Lung (tissue), 17 donors: ENCODE measurements at places on chromosomes 2 and 18. TPM values are rescaled to one million over a fixed set of nuclear protein-coding genes. Genes with fewer than 3 reads are reported as not detected.
A peak's percentile ranks its signal among the peaks of the same experiment; 100 is the strongest.

- H3K4me1 ChIP-seq = peaks cover 5% of the 10 kb centered on the region
- no peak overlapping the region for H3K4me3 ChIP-seq
- peak; percentile 44 for DNase-seq
- no peaks in the 10 kb centered on the region for H3K27me3 ChIP-seq
- H3K27ac ChIP-seq = peak overlapping the region; percentile 51
Observed at GRCh38 chr2:222753251-222753824, 81.9 kb downstream of the MOGAT1 start.

Gene ZNF892
- 2.7 TPM for total RNA-seq

DNA sequence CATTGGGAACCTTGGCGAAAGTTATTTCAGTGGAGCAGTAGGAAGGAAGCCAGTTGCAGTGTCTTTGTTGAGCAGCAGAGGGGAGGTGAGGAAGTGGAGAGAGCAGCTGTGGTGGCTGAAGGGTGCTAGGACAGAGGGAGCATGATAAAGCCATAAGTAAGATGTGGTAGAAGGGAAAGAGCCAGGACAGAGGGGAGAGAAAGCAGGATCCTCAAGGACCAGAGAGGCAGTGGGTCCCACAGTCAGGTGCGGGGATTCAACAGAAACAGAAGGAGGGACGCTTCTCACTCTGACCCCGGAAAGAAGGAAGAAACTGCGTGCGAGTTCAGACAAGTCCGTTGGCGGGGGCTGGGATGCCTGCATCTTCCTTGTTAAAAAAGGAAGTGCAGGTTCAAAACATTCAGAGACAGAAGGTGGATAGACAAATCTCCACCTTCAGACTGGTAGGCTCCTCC, at the start of gene CXCR2:
CXCR2 (plus strand) TSS at position 403 of the 455 bp plus-strand sequence. CDS start 8,774 bp downstream, outside the sequence.
- H3K27me3 ChIP-seq = no peaks in the 10 kb centered on the region
- H3K27ac ChIP-seq = no peak within 1 kb of the TSS
- H3K36me3 ChIP-seq = no peaks in the 10 kb centered on the region
- peak; percentile 74 for DNase-seq

DNA sequence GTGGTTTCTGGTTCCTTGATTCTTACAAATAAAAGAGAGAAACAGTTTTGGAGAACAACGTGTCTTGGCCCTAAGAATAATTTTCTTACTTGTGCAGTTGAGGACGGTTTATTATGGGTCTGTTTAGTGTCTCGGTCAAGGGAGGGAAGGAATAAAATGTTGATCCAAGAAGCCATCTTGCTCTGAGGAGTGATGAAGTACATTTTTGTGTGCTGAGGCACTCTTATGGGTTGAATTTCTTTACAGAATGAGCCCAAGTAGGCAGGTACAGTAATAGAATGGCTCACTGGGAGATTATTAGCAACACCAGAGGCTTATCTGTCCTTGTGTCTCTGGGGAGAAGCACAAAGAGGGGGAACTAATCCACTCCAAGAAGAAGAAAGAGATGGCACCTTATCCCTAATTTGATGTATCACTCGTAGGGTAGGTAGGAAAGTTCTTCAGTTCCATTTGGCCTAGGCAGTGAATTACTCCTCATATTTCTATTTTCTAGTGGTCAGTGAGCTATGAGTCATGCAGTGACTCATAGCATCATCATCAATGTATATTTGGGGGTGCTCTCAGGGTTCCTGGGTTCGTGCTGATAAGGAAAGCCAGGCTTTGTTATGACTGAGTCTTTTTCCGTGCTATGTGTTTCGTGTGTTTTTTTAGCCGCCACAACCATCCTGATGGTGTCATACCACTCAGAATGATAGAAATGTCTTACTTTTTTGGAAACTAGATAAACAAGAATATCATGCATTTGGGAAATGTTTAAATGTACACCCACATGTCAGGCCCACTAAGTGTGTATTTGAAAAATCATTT, 250.1 kb upstream of the CTAGE1 start:
- no peaks in the 10 kb centered on the region for H3K27me3 ChIP-seq
- H3K4me1 ChIP-seq = peaks cover 4% of the 10 kb centered on the region
- DNase-seq = no peak
- no peaks in the 10 kb centered on the region for H3K36me3 ChIP-seq
- no peak overlapping the region for H3K27ac ChIP-seq
- no peak overlapping the region for H3K4me3 ChIP-seq

Gene MDH1B
- total RNA-seq = 15.0 TPM

Gene SPAST
- total RNA-seq = 30.5 TPM
